ENCODE measurements at places on chromosomes 4 and X. TPM values are rescaled to one million over a fixed set of nuclear protein-coding genes. Genes with fewer than 3 reads are reported as not detected.

DNA sequence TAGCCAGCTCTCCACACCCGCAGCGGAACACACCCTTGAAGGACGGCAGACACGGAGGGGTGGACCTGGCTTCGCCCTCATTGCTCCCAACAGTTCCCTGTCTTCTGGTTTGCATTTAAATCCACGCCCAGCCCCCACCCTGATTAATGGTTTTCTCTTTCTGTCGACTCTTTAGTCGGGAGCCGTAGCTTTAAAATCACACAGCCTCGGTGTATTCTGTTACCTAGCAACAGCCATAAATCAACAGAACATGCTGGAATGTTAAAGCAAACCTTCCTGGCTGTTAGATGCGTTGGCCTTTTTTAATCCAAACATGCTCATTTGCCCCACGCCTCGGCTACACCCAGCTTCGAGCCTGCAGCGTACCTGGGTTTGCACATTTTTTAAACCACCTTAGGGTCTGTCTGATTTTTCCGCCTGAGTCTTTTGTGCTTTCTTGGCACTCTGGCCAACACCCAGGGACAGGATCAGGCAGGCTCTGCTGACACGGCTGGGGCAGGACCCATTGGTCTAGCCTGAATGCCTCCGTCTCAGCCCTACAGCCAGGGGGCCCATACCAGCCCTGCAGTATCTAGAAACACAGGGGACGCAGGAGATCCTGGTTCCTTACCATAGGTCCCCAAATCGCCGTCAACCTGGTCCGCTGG is 21.4 kb upstream of the PPP2R2C start:
- no peak overlapping the region for H3K27ac ChIP-seq
- H3K4me1 ChIP-seq = no peaks in the 10 kb centered on the region
- H3K36me3 ChIP-seq = no peaks in the 10 kb centered on the region
- no peak for DNase-seq
- H3K4me3 ChIP-seq = no peak overlapping the region
- peaks cover 4% of the 10 kb centered on the region for H3K27me3 ChIP-seq

The GPC3 gene
- total RNA-seq = 0.44 TPM

DNA sequence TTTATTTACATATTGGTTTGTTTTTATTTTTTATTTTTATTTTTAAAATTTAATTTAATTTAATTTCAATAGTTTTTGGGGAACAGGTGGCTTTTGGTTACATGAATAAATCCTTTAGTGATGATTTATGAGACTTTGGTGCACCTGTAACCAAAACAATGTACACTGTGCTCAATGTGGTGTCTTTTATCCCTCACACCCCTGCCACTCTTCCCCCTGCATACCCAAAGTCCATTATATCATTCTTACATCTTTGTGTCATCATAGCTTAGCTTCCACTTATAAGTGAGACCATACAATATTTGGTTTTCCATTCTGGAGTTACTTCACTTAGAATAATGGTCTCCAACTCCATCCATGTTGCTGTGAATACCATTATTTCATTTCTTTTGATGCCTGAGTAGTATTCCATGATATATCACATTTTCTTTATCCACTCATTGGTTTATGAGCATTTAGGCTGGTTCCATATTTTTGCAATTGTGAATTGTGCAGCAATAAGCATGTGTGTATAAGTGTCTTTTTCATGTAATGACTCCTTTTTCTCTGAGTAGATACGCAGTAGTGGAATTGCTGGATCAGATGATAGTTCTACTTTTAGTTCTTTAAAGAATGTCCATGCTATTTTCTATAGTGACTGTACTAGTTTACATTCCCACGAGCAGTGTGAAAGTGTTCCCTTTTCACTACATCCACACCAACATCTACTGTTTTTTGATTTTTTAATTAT is 157.1 kb downstream of the CPXCR1 start:
- H3K27ac ChIP-seq = no peak overlapping the region
- no peaks in the 10 kb centered on the region for H3K36me3 ChIP-seq
- no peaks in the 10 kb centered on the region for H3K4me1 ChIP-seq
- no peaks in the 10 kb centered on the region for H3K27me3 ChIP-seq

GRCh38 chrX:39336671-39337311 is 535.5 kb downstream of the MID1IP1 start:
- H3K4me1 ChIP-seq = peaks cover 30% of the 10 kb centered on the region
- peak overlapping the region; percentile 64 for H3K27ac ChIP-seq
- peak overlapping the region; percentile 61 for H3K4me3 ChIP-seq
- no peaks in the 10 kb centered on the region for H3K27me3 ChIP-seq
- DNase-seq = no peak

GRCh38 chrX:41734530-41734929 is 10.5 kb downstream of the GPR82 start:
- no peak for DNase-seq
- no peaks in the 10 kb centered on the region for H3K27me3 ChIP-seq
- no peak overlapping the region for H3K4me3 ChIP-seq
- peaks cover 7% of the 10 kb centered on the region for H3K36me3 ChIP-seq
- no peak overlapping the region for H3K27ac ChIP-seq
- peaks cover 8% of the 10 kb centered on the region for H3K4me1 ChIP-seq

The UGT2B17 gene
- total RNA-seq = not detected

DNA sequence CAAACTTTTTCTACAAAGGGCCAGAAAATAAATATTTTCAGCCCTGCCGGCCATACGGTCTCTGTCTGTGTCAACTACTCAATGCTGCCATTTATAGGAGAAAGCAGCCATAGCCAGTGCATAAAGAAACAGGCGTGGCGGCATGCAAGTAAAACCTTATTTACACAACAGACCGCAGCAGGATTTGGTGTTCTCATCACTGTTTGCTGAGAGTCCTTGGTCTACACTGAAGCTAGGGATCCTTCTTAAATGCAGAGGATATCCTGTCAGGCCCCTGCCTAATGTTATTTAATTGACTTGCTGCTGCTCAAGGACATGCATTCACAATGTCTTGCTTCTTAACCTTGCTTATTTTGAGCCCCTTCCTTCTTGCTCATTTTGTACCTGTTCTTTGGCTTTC is 54.7 kb downstream of the CPE start:
- H3K27ac ChIP-seq = no peak overlapping the region
- DNase-seq = no peak
- H3K36me3 ChIP-seq = no peaks in the 10 kb centered on the region
- no peak overlapping the region for H3K4me3 ChIP-seq
- peaks cover 5% of the 10 kb centered on the region for H3K27me3 ChIP-seq

- H3K4me3 ChIP-seq = no peak overlapping the region
- H3K4me1 ChIP-seq = no peaks in the 10 kb centered on the region
- H3K36me3 ChIP-seq = no peaks in the 10 kb centered on the region
- H3K27ac ChIP-seq = no peak overlapping the region
- peaks cover 1% of the 10 kb centered on the region for H3K27me3 ChIP-seq
- no peak for DNase-seq
These were observed 14.8 kb downstream of the PRSS12 start for GRCh38 chr4:118337954-118338353.

The PAGE2B gene
- not detected for total RNA-seq

GRCh38 chr4:105451346-105451745 is 22.5 kb downstream of the PPA2 start:
- H3K27me3 ChIP-seq = no peaks in the 10 kb centered on the region
- H3K36me3 ChIP-seq = peaks cover 34% of the 10 kb centered on the region
- H3K4me3 ChIP-seq = no peak overlapping the region
- no peak for DNase-seq
- no peak overlapping the region for H3K27ac ChIP-seq

DNA sequence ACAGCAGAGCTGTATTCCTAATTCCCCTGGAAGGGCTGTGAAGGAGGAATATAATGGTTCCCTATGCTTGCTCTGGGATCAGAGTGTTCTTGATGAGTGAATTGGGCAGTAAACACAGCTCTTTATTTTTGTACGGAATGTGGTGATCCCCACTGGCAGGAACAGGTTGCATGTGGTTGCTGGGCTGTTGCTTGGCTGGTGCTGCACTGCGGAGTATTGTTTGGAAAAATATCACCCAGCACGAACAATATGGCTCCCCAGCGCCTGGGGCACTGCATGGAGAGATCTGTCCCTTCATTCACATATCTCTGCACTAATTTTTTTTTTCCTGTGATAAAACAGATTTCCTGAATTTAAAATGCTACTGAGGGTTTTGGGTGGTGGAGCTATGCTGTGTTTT is 119.7 kb downstream of the MGST2 start:
- DNase-seq = no peak
- H3K27me3 ChIP-seq = peaks cover 5% of the 10 kb centered on the region
- H3K27ac ChIP-seq = no peak overlapping the region
- H3K4me3 ChIP-seq = no peak overlapping the region
- no peaks in the 10 kb centered on the region for H3K4me1 ChIP-seq

The ZMAT1 gene
- total RNA-seq = 14.8 TPM

DNA sequence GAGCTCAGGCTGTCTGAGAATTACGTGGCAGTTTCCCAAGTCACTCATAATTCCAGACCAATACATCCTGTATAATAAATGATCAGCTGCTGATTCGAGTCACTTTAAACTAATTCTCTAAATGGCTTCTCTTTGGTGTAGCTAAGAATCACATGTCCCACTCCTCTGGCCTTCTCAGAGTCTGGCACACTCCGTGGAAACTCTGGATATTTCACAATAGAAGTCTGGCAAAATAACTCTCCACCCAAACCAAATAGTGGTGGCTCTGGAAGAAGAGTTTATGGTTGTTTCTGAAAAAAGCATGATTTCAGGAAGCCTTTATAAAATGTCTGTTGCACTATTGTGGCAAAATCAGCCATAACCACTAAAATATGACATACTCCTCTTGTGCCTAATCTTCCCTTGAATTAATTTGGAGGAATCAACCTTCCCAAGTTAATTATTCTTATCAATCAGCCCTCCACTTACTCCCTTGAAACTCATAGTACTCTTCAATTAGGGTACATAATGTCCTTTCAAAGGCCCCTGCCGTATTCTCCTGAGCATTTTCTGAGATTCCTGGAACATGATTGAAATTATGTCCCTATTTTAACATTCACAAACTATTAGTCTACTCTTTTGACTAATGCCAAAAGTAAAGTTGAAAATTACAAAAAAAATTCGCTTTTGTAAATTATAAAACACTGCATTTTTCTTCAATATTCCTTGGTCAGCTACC is 991.6 kb downstream of the FAT4 start:
- DNase-seq = no peak
- no peaks in the 10 kb centered on the region for H3K4me1 ChIP-seq
- H3K27ac ChIP-seq = no peak overlapping the region
- no peaks in the 10 kb centered on the region for H3K27me3 ChIP-seq
- no peaks in the 10 kb centered on the region for H3K36me3 ChIP-seq
- H3K4me3 ChIP-seq = no peak overlapping the region

The OFD1 gene
- 79.9 TPM for total RNA-seq

GRCh38 chrX:96474029-96474740 is 210.5 kb upstream of the DIAPH2 start:
- H3K4me1 ChIP-seq = no peaks in the 10 kb centered on the region
- H3K27me3 ChIP-seq = no peaks in the 10 kb centered on the region
- no peak overlapping the region for H3K4me3 ChIP-seq
- DNase-seq = no peak
- H3K36me3 ChIP-seq = no peaks in the 10 kb centered on the region

The FRMD7 gene
- total RNA-seq = not detected

DNA sequence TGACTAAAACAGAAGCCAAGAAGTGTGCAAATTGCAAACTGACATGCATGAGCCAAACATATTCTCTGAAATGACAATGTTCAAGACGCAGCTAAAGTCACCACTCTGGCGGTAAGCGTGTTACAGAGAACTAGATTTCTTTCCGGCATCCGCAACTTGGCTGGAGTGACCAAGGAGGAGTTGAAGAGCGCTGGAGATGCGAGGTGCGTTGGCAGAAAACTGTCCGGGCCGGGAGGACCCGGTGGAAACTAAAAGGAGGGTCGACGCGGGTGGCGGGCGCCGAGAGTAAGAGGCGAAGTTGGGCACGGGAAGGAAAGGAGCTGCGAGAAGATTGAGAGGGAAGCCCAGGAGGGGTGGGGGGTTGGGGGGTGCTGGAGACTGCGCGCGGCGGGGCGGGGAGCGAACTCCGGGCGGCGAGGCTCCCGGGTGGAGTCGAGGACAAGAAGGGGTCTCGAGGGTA is 807 bp downstream of the SEL1L3 start:
- H3K4me3 ChIP-seq = peak overlapping the region; percentile 90
- no peaks in the 10 kb centered on the region for H3K36me3 ChIP-seq
- peak overlapping the region; percentile 85 for H3K27ac ChIP-seq
- peaks cover 50% of the 10 kb centered on the region for H3K4me1 ChIP-seq
- H3K27me3 ChIP-seq = no peaks in the 10 kb centered on the region
- peak; percentile 34 for DNase-seq

DNA sequence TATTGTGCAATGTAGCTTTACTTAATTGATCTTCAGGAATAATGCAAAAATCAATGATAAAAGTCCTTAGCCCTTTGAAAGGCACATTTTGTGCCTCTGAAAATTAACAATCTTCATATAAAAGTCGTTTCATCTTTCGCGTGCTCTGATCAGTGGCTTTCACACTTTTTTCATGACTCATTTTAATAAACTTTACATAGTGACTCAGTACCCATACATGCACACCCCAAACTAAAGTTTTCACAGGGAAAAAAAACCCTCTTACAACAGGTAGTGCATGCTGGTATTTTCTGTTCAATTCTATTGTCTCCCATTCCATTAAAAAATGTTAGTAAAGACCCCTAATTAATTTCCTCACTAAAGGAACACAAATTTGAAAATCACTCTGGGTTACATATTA is 21.5 kb downstream of the RWDD4 start:
- H3K27ac ChIP-seq = no peak overlapping the region
- no peaks in the 10 kb centered on the region for H3K4me1 ChIP-seq
- peaks cover 3% of the 10 kb centered on the region for H3K36me3 ChIP-seq
- H3K4me3 ChIP-seq = no peak overlapping the region
- H3K27me3 ChIP-seq = no peaks in the 10 kb centered on the region

The EVC gene
- total RNA-seq = 4.6 TPM

The TCEAL2 gene
- total RNA-seq = not detected

The CCDC158 gene
- not detected for total RNA-seq

DNA sequence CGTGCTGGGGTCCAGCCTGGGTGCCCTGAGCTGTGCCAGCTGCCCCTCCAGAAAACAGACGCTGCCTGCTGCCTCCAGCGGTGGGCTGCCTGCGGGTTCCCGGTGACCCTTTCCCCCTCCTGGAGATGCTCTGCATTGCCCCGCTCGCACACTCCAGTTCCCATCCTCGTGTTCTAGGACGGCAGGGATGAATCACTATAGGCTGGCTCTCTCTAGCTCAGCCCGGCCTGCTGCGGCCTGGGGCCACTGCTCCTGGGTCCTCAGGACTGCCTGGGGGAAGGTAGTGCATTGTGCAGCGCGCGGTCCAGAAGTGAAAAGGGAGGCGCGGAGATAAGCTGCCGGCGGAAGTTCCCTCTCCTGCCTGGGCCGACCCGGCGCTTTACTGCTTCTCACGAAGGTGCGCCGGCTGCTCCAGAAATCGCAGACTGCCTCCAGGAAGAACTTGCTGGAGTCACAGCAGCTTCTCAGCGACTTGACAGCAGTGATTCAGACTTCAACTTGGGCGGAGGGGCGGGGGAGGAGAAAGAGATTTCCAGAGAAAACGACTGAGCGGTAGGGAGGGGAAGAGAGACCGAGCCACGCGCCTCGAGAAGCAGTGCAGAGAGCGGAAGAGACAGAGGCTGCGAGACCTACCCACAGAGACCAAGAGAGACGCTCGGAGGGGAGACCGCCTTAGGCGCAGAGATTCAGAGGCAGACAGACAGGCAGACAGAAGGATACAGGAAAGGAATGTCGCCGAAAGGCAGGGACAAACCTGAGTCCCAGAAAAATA is 6.7 kb upstream of the MSX1 start:
- H3K36me3 ChIP-seq = no peaks in the 10 kb centered on the region
- peak; percentile 49 for DNase-seq
- peaks cover 12% of the 10 kb centered on the region for H3K27me3 ChIP-seq
- peak overlapping the region; percentile 37 for H3K4me3 ChIP-seq

GRCh38 chr4:142818476-142818875 is 27.6 kb downstream of the INPP4B start:
- H3K27ac ChIP-seq = no peak overlapping the region
- no peak overlapping the region for H3K4me3 ChIP-seq
- peaks cover 5% of the 10 kb centered on the region for H3K27me3 ChIP-seq
- no peak for DNase-seq

The DAPP1 gene
- total RNA-seq = 29.8 TPM

The HSFX2 gene
- total RNA-seq = not detected

All from CD4-positive, CD25-positive, alpha-beta regulatory T cell (primary cell).